Jurkat, Clone E6-1 (cell line): ENCODE measurements at places on chromosomes 2 and 18.

GRCh38 chr2:70024284-70024683, 62.9 kb upstream of the ASPRV1 start:
- DNase-seq = no peak

- DNase-seq = no peak
Observed at GRCh38 chr2:158755310-158756087, 39.6 kb upstream of the DAPL1 start.

GRCh38 chr2:85959185-85959584, 70.4 kb upstream of the ST3GAL5 start:
- no peak for DNase-seq

DNA sequence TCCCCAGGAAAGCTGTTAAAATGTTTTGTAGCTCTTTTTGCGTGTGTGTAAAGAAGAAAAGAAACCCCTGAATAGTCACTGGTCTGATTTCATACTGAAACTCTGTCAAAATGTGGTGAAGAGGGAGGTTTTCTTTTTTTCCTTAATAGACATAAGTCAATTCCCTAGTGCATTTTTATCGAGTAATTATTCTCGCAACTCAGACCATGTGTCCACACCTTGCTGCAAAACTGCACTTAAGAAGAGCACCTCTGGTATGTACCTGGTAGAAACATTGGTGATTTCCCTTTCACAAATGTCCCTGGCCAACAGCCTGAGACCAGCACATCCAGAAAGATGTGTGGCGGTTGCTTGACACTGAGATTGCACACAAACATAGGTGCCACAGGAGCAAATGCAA, 159.9 kb downstream of the ZNF521 start:
- no peak for DNase-seq

- DNase-seq = no peak
Observed at GRCh38 chr2:12059616-12060441, 313.4 kb downstream of the LPIN1 start.

- DNase-seq = no peak
Observed at GRCh38 chr18:25187521-25188192, 164.3 kb downstream of the ZNF521 start.

DNA sequence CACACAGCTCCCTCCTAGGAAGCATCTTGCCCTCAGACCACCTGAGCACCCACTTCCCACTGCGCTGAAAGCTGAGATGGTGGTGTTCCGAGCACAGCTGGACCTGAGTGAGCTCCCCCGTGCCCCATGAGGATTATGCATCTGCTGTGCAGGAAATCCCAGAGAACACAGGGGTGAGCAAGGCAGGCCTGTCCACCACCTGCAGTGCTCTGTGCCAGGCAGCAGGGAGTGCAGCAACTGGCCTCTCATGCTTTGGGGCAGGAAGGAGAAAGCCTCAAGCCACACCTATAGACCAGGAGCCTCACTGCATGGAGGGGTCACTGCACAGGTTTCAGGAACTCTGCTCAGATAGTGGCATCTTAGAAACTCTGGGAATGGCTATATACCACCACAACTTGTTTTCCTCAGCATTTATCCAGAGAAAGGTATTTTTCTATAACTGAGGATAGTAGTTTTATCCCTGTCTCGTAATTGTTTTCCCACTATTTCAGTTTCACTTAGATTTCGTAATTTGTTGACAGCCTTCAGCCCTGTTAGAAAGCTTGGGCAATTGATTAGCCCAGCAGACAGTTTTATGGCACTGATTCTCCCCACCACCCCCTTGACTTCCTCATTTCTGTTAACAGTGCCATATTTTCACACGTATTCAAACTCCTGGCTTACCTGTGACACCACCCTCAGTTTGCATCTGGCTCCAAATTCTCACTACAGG, 144.3 kb upstream of the DAPL1 start:
- no peak for DNase-seq

GRCh38 chr18:13288509-13289133, 70.1 kb downstream of the LDLRAD4 start:
- DNase-seq = no peak

DNA sequence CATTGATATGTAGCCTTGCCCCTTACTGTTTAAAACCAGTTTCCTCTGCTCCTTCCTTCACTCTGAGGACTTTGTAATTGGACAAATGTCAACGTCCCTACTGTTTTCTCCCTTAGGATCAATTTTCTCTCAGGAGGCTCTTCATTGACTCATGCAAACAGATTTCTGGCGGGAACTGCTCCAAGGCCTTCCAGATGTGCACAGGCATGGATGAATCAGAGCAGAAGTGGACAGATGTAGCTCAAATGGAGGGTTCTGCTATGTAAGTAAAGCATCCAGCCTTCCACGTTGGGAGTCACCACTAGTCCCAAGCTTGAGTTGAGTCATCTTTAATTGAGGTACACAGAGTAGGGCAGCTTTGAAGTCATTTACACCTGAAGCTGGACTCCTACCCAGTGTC, 34.1 kb upstream of the ZDBF2 start:
- no peak for DNase-seq

- DNase-seq = no peak
Observed at GRCh38 chr2:10785260-10785659, 27.3 kb downstream of the PDIA6 start.

- no peak for DNase-seq
Observed at GRCh38 chr2:101089942-101090799, 61.0 kb downstream of the TBC1D8 start.

DNA sequence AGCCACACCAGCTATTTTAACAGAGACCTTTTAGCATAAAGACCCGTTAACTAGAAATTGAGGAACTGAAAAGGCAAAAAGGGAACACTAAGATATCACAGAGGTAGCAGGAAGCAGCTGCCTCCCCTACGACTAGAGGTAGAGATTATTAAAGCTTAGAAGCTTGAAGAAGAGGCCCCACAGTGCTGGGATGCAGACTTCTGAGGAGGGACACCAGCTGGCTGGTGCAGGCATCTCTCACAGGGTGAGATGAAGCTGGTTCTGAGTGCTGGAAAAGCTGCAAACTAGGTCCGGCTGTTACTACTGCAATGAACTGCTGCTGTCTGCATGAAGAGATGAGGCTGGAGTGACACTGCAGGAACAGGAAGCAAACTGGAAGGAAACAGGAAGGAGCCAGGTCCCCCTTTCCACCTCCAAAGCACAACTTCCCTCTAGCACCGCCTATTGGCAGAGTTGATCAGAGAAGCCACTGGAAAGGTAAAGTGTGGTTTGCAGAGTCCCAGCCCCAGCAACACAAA, 61.2 kb upstream of the MRPS9 start:
- DNase-seq = peak; percentile 62

- DNase-seq = no peak
Observed at GRCh38 chr18:68840554-68841263, 42.8 kb downstream of the CCDC102B start.
